NCI-H526 treated with DMSO at 0.1 percent for 48 hours (cell line): ENCODE measurements at places on chromosomes 4 and X.

GRCh38 chr4:3871181-3871852, 105.1 kb downstream of the ADRA2C start:
- peak; percentile 8 for DNase-seq

- no peak for DNase-seq
Measured at GRCh38 chr4:112361181-112361791, 64.1 kb downstream of the ALPK1 start.

DNA sequence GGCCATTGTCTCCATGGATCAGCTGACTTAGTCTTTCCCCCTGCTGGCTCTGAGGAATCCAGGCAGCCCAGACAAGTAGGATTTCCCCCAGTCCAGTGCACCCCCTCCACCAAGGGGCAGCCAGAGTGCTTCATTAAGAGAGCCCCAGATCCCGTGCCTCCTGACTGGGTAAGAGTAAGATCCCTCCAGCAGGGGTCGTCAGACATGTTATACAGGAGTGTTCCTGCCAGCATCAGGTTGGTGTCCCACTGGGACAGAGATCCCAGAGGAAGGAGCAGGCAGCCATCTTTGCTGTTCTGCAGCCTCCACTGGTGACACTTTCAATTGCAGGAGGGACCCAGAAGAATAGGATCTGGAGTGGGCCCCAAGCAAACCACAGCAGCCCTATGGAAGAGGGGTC, 29.0 kb upstream of the INPP4B start:
- DNase-seq = no peak

DNA sequence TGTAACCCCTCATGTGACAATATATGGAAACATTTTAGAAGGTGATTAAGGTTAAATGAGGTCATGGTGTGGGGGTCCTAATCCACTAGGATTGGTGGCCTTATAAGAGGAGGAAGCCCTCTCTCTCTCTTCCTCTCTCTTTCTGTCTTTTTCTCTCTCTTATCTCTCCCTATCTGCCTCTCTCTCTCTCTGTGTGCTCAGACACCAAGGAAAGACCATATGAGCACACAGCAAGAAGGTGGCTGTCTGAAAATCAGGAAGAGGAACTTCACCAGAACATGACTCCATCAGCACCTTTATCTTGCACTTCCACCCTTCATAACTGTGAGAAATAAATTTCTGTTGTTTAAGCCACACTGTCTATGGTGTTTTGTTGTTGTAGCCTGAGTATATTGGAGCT, 1472.2 kb downstream of the PCDH7 start:
- no peak for DNase-seq

DNA sequence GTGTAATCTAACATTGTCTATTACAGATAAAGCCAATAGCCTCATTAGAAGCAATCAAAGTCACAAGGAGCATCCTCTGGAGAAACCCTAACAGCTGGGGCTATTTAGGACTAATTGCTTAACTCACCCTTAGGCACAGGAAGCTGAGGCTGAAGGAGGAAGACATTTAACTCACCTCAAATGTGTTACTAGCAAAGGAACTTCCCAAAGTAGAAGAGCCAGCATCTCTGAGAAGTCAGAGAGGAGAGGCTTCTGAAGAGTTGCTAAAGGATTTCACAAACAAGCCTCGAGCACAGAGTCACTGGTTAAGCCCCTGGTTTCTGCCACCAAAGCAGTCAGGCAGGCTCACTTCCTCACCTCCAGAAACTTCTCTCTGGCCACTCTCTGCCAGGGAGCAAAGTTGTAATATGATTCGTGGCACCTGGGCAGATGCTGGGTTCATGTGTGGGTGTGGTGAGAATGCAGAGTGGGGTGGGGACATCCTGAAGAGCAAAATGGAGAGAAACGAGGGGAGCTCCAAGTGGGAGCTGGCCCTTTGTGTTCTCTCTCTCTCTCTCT, 201.3 kb downstream of the HS6ST2 start:
- DNase-seq = no peak

GRCh38 chr4:106746451-106746850, 289.7 kb downstream of the DKK2 start:
- no peak for DNase-seq

DNA sequence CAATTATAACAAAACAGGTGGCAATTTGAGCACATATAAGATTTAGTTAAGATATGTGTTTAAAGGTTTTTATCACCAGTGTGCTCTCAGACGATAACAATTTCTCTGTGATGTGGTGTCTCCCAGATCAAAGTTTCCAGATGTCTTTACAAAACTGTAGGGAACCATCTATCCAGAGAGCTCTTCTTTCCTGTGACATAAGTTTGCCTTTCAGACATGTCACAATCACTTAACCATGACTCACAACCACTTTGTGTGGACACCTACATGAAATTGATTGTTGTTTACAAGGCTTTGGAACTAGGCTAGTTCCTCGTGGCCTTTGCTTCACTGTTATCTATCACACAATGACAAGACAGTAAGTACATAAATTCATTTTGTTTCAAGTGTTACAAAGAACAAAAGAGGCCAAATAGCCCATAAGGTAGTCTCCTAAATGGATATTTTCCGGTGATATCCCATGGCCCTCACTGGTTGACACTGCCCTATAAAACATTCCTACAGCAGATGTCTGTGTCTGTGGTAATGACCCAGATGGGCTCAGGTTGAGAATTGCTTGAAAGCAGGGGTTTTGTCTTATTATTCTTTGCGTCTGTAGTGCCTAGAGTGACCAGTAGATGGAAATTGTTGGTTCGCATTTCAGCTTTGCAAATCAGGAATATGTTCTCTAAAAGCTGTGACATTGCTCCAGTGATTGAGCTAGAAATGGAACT, 297.8 kb upstream of the FAM241A start:
- no peak for DNase-seq

DNA sequence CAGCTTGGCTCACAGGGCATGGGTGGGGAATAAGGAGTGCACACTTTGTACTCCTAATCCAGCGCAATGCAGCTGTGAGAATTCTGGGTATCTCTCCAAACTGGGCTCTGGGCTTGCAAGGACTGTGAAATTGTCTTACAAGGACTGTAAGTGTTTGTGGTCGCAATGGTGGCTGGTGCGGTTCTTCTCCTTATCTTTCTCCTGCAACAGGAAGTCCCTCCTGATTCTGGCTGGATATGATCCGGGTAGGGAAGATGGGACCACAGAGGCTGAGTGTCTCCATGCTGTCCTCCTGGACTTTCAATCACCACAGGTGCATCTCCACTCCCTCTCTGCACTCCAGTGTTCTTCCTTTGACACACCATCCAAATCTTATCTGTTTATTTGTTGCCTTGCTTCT, 55.7 kb upstream of the GYPE start:
- no peak for DNase-seq

GRCh38 chr4:53478671-53479456, 101.4 kb downstream of the FIP1L1 start:
- DNase-seq = peak; percentile 28

GRCh38 chrX:118420462-118420861, 74.6 kb downstream of the WDR44 start:
- no peak for DNase-seq

GRCh38 chr4:63049726-63050125, 1359.5 kb downstream of the TECRL start:
- DNase-seq = no peak

DNA sequence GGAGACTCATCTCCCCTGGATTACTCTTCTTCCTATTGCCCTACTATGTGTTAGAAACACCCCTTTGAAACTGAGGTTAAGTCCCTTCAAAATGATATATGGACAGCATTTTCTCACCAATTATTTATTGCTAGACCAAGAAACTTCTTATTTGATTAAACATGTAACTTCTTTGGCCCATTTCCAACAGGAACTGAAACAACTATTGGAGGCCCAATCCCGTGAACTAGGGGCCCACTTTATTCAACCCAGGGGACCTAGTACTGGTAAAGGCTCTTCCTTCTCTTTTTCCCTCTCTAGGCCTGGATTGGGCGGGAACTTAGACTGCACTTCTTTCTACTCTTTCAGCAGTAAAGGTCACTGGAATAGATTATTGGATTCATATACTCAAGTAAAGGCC, 16.7 kb upstream of the COL25A1 start:
- no peak for DNase-seq

DNA sequence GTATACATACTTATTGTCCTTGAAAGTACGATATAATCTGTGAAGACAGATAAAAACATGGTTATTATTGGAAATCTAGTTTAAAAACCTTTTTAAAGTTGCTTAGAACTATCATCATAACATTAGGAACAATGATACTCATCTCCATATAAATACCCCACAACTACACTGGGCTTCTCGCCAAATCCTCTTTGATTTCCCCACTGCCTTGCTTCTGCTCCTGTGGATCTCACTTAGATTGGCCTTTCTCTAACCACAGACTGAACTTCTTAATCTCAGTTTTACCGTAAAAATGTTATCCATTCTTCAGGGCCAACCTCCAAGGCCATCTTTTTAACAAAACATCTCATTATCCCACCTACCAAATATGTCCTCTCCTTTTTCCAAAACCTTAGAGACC, 77.6 kb downstream of the PRKG2 start:
- DNase-seq = no peak

DNA sequence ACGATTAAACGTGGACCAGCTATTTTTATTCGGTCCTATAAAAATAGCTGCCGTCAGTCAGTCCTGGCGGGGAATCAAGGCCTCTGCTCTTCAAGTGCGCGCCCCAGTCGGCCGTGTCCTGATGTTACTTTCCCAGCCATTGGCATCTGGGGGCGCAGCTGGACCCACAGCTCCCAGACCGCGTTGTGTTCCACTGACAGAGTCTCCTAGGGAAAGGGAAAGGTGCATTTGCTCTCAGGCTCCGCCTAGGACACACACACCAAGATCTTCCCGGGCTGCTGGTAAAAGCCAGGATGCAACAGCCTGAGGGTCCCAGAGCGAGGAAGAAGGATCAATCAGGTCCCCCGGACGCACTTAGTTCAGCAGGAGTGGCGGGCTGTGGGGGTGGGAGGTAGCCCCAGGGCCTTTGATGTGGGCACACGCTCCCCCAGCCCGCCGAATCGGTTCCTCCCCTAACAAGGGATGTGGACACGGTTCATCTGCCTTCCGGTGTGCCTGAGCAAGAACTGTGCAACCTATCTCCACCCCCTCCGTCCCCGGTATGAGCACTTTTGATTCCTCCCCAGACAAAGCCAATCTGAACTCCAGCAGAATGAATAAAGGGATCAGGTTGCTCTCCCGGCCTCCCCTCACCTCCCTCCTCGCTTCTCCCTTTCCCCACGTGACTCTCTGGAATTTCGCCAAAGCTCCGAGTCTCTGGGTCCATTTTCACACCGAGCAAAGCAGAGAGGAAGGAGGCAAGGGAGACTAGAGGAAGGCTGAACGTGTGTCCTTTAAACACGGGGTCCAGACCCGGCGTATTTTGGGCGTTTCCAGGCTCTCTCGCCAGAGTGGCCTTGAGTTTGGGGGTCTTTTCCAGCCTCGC, 626 bp upstream of the FRAS1 start:
- peak; percentile 52 for DNase-seq

- no peak for DNase-seq
Measured at GRCh38 chr4:45795135-45795534, 328.7 kb downstream of the GABRG1 start.

DNA sequence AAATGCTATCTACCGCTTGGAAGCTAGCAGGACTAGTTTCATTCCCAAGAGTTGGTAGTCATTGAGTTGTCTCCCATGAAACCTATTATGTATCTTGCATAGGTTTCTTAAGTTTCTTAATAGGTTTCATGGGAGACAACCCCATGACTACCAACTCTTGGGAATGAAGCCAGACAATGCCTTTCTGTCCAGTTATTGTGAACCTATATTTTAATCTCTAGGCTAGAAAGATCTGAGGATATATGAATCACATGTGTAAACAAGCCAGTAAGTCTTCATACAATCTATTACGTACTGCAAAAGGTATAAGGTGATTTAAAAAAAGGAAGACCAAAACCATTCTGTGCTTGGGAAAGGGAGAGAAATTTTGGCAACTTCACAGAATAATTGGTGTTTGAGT, 162.6 kb downstream of the INPP4B start:
- no peak for DNase-seq

DNA sequence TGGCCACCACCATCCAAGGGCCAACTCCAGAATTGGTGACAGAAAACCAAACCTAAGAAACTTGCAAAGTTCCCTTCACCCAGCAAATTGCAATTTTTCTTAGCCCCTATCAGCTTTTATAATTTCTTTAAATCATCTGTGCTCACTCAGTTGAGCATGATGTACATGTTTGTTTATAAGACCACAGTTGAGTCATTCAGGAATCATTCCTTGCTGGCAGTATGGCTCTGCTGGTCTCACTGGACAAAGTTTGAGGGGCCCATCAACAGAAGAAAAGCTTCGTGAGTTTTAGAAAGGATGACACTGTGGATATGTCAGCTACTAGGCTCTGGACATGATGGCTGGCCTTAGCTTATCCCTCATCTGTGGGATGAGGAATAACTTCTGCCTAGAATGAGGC, 4.0 kb downstream of the TRPC5 start:
- DNase-seq = no peak

- no peak for DNase-seq
Measured at GRCh38 chrX:51866210-51866609, 27.2 kb upstream of the MAGED1 start.

- DNase-seq = no peak
Measured at GRCh38 chr4:180363815-180364214, 1879.4 kb upstream of the TENM3 start.

DNA sequence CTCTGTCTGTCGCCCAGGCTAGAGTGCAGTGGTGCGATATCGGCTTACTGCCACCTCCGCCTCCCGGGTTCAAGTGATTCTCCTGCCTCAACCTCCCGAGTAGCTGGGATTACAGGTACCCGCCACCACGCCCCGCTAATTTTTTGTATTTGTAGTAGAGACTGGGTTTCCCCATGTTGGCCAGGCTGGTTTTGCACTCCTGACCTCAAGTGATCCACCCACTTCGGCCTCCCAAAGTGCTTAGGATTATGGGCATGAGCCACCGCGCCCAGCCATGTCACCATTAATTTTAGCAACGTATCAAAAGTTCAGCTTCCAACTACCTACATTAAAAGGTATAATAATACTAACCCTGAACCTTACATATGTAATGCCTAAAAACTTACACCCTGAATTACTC, 940 bp upstream of the UTP3 start:
- no peak for DNase-seq

DNA sequence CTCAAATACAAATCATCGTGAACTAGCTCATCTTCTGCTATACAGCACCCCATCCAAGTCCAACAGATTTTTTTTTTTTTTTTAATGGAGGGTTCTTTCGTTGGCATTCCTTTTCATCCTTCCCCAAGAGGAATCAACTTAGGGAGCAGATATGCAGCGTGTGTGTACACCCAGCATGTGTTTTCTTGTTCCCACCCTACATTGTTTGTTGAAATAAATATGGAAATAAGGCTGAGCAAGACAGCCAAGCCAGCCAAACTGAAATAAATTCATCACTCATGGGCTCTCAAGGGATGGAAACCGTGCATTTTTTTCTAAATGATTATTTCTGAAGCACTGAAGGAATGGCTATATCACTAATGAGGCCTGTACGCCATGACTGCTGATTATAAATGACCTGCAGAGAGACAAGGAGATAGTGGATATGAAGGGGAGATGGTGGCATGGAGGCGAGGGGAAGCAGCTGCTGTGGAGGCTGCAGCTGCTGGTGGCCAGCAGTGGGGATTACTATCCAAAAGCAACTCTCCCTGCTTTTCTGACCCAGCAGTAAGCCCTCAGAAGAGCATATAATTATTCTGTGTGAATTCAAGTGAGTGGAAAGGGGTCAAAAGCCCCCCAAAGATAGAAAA, 173.9 kb downstream of the MGST2 start:
- peak; percentile 50 for DNase-seq
